ENCODE measurements at places on chromosomes 4 and X.

- H3K27ac ChIP-seq, result no peak overlapping the region
- H3K36me3 ChIP-seq, result no peaks in the 10 kb centered on the region
- H3K27me3 ChIP-seq, result no peaks in the 10 kb centered on the region
- H3K4me1 ChIP-seq, result peaks cover 3% of the 10 kb centered on the region
- H3K4me3 ChIP-seq, result no peak overlapping the region
These were observed 13.0 kb downstream of the RGN start for GRCh38 chrX:47091149-47091775.

DNA sequence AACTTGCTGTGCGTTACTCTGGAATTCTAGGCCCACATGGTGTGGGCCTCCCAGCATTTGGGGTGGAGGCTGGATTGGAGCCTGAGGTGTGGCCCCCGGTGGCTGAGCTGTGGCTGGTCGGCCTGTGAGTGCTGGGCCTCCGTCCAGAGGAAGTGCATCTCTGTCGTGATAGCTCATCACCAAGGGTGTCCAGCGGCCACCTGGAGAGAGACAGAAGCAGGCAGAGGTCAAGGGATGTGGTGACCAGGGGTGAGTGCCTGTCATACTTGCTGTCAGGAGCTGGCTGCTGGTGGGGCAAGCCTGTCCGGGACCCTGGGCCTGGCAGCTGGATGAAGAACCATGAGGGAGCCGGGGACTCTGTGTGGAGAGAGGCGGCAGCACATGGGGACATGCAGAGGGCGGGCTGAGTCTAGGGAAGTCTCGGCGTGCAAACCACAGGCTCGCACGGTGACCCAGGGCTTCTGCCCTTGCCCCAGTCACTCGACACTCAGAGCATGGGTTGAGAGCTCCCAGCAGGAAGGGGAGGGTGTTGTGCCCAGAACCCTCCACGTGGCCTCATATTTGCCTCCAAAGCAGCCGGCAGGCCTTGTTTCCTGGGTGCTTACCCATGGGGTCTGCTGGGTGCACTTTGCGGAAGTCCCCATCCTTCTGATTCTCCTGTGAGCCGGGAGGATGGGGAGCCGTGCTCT, 6.2 kb downstream of the SORCS2 start:
- no peak overlapping the region for H3K27ac ChIP-seq
- peaks cover 9% of the 10 kb centered on the region for H3K4me1 ChIP-seq
- H3K27me3 ChIP-seq, result peaks cover 27% of the 10 kb centered on the region

DNA sequence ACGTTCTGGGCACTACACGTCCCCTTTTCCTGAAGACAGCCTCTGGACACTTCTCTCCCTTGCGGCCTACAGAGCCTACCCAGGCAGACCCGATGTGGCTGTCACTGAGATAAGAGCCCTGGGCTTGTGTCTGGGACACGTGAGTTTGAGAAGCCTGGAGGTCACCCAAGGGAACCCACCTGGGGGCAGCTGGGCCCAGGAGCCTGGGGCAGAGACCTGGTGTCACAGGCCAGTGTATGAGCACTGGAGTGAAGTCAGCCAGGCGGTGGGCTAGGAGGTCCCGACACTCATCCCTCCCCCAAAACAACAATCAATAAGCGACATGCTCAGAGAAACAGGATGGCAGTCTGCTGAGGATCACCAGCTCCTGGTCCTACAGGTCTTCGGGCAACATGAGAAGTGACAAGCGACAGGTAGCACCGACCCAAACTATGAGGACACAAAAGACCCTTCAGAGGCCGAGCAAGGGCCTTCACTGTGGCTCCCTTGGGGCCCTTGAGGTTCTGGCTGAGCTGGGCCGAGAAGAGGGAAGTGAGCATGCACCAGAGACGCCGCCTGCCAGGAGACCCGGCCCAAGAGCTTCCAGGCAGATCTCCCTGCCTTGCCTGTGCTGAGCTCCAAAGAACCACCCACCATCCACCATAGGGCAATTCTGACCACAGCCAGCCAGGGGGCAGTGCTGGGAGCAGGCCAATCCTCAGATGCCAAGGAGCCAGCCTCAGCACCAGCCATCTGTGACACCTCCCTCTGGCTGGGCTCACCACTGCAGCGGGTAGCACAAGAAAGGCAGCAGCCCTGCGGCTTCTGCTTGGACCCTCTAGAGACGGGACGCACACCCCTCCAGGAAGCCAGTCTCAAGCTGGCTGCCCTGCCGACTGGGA, 11.0 kb upstream of the DUSP9 start:
- no peak overlapping the region for H3K27ac ChIP-seq
- H3K4me1 ChIP-seq, result peaks cover under 1% of the 10 kb centered on the region
- no peaks in the 10 kb centered on the region for H3K27me3 ChIP-seq
- DNase-seq, result peak; percentile 36

- H3K4me1 ChIP-seq, result no peaks in the 10 kb centered on the region
- no peaks in the 10 kb centered on the region for H3K27me3 ChIP-seq
- H3K4me3 ChIP-seq, result no peak overlapping the region
- H3K27ac ChIP-seq, result no peak overlapping the region
These were observed 54.5 kb upstream of the GABRA2 start for GRCh38 chr4:46444318-46445000.

DNA sequence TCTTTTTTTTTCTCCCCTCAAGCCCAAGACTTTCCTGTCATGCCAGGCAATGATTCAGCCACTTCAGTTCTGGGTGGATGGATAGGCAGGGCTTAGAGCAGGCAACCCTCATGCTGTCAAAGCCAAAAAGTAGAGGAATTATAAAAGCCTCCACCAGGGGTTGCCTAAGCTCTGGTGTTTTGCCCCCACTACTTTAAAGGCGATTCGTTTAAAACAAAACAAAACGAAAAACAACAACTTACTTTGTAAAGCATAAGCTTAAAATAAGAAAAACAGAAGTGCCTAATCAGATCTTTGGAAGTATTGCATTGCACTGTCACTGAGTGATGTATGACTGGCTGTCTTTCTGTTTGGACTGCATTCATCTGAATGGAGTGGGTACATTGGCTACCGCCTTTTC, 5.3 kb upstream of the IDS start:
- H3K4me3 ChIP-seq, result no peak overlapping the region
- no peak overlapping the region for H3K27ac ChIP-seq
- H3K27me3 ChIP-seq, result no peaks in the 10 kb centered on the region

DNA sequence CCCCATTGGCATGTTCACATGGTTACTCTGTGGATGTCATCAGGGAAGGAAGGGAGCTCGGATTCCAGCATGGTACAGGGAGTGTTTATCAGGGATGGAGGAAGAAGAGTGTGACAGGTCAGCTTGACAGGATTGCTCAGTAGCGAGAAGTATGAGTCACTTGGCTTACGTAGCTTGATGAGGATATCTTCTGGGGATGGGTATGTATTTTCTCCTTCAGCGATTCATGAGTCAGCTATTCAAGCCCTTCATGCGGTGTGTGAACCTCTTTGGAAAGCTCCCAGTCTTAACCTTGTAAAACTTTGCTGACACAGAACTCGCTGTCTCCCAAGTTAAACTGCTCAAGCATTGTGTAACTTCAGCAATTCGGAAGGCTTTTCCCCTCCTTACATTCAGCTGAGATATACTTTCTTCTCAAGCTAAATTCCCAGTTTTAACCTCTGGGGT, 275.4 kb downstream of the ARHGAP10 start:
- no peak overlapping the region for H3K27ac ChIP-seq
- no peak overlapping the region for H3K4me3 ChIP-seq
- DNase-seq, result no peak
- no peaks in the 10 kb centered on the region for H3K27me3 ChIP-seq

GRCh38 chr4:164648849-164649212, 105.1 kb upstream of the SMIM31 start:
- no peak overlapping the region for H3K27ac ChIP-seq
- no peak for DNase-seq
- H3K36me3 ChIP-seq, result no peaks in the 10 kb centered on the region
- no peak overlapping the region for H3K4me3 ChIP-seq
- H3K4me1 ChIP-seq, result no peaks in the 10 kb centered on the region

- H3K4me3 ChIP-seq, result peak overlapping the region; percentile 87
- H3K36me3 ChIP-seq, result peaks cover 5% of the 10 kb centered on the region
- peak; percentile 59 for DNase-seq
- H3K27ac ChIP-seq, result peak overlapping the region; percentile 97
These were observed 728 bp downstream of the UBA6 start for GRCh38 chr4:67700116-67700737.

GRCh38 chr4:143071351-143071750, 113.4 kb upstream of the USP38 start:
- no peaks in the 10 kb centered on the region for H3K36me3 ChIP-seq
- H3K4me3 ChIP-seq, result no peak overlapping the region
- no peaks in the 10 kb centered on the region for H3K4me1 ChIP-seq
- H3K27me3 ChIP-seq, result no peaks in the 10 kb centered on the region

DNA sequence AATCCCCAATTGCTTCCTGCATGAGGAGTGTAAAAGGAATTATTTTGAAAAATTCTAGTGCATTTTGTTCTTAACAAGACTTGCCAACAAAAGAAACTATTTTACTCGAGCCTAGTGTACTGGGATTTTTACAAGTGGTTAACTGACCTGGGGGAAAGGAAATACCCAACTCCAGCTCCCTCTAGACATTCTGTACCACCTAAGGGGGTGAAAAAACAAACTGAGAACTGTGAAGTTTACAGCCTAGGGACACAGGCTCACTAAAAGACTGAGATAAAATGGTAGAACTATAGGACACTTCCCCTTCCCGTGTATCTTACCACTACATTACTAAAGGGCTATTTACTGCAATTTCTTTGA, 2.6 kb upstream of the ADH5 start:
- DNase-seq, result no peak
- H3K4me1 ChIP-seq, result peaks cover 19% of the 10 kb centered on the region
- no peaks in the 10 kb centered on the region for H3K27me3 ChIP-seq
- H3K4me3 ChIP-seq, result no peak overlapping the region
- no peaks in the 10 kb centered on the region for H3K36me3 ChIP-seq

- H3K27ac ChIP-seq, result no peak overlapping the region
- no peaks in the 10 kb centered on the region for H3K4me1 ChIP-seq
- no peaks in the 10 kb centered on the region for H3K36me3 ChIP-seq
- H3K27me3 ChIP-seq, result no peaks in the 10 kb centered on the region
- no peak overlapping the region for H3K4me3 ChIP-seq
These were observed 75.4 kb downstream of the AR start for GRCh38 chrX:67619253-67619652.

DNA sequence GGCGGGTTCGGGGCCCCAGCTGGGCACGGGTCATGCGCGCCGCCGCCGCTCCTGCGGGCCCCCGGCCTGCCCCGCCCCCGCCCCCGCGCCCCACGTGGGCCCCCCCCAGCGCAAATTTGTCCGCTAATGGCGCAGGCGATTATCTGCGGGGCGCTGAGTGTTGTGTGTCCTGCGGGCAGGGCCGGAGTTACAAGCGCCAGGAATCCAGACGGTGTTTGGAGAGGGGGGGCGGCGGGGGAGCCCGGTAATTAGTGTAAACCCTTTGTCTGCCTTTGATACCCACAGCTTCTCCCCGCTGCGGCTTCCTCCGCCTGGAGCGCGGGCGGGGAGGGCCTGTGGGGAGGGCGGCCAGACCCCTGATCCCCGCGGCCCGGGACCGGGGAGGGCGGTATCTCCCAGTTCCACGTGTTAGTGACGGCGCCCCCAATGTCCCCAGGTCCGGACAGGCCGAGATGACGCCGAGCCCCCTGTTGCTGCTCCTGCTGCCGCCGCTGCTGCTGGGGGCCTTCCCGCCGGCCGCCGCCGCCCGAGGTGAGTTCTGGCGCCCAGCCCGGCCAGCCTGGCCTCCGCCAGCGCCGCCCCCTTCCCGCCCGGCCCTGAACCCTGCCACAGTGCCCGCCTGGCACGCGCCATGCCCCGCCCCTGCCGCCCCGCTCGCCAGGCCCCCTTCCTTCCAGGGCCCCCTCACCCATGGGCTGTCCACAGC, 761 bp downstream of the FGFRL1 start:
- H3K36me3 ChIP-seq, result no peaks in the 10 kb centered on the region
- peaks cover 31% of the 10 kb centered on the region for H3K4me1 ChIP-seq
- H3K27ac ChIP-seq, result no peak overlapping the region
- DNase-seq, result peak; percentile 53

DNA sequence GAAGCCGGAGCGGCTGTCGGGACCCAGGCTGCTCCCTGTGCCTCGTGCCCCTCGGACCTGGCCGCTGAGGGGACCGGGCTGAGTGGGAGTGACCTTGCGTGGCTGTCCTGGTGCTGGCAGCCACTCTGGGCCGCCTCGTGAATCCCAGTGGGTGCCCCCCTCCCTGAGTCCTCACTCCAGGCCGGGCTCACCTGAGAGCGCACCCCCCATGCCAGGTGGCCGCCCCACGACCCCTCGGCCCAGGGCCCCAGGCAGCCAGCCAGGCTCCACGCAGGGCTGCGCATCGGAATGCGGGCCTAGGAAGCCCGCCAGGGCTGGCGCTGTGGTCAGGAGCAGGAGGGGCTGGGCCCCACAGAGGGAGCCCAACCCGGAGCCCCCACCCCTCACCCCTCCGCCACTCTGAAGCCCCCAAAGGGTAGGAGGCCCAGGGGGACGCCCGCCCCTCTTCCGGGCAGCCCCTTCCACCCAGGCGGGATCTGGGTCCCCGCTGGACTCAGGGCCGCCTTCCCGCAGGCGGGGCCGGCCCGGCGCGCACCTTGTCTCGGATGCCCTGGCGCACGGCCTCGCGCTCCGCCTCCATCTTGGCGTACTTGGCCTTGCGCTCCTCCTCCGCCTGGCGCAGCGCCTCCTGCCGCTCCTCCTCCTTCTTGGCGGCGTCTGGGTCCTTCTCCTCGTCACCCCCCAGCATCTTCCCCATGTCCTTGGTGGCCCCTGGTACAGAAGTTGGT, 33.9 kb downstream of the CPLX1 start:
- H3K27me3 ChIP-seq, result no peaks in the 10 kb centered on the region
- peaks cover 23% of the 10 kb centered on the region for H3K4me1 ChIP-seq
- DNase-seq, result peak; percentile 44
- H3K4me3 ChIP-seq, result no peak overlapping the region
- H3K27ac ChIP-seq, result no peak overlapping the region
- no peaks in the 10 kb centered on the region for H3K36me3 ChIP-seq

DNA sequence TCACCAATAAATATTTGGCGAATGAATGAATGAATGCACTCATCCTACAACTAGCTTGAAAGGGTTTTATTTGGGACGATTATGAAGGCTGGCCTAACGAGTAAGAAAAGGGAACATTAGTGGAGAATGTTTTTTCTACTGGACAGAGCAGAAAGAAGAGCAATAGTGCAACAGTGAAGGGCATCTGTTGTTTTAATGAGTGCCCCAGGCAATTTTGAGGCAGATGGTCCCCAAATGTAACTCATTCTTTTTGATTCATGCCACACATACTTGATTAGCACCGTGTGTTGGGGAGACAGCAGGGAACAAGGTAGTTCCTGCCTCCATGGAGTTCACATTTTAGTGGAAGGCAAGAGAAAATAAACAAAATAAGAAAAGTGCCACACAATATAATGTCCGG, 22.7 kb upstream of the INTS6L start:
- H3K36me3 ChIP-seq, result no peaks in the 10 kb centered on the region
- no peaks in the 10 kb centered on the region for H3K4me1 ChIP-seq
- no peak overlapping the region for H3K27ac ChIP-seq

GRCh38 chr4:164731827-164732474, 22.0 kb upstream of the SMIM31 start:
- H3K27ac ChIP-seq, result no peak overlapping the region
- peak; percentile 53 for DNase-seq
- H3K4me3 ChIP-seq, result no peak overlapping the region
- no peaks in the 10 kb centered on the region for H3K4me1 ChIP-seq
- H3K36me3 ChIP-seq, result no peaks in the 10 kb centered on the region
- H3K27me3 ChIP-seq, result peaks cover 3% of the 10 kb centered on the region

All from common myeloid progenitor, CD34-positive (primary cell).